ENCODE measurements at places on chromosomes 7 and 10. TPM values are rescaled to one million over a fixed set of nuclear protein-coding genes. Genes with fewer than 3 reads are reported as not detected.

DNA sequence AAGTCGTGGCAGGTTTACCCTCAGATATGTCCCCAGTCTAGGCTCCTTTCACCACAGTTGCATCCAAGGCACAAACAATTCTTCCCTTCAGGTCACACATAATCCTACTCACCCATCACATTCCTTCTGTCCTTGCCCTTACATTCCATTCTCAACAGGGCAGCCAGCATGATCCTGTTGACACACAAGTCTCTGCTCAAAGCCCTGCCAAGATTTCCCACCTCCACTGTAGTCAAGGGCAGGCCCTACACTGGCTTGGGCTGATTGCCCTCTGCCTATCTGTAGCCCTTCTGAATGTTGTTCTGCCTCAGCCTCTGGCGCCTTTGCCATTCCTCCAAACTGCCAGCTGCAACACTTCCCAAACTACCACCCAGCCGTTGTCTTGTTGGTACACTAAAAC, 187.9 kb upstream of the AKR1E2 start:
- H3K4me3 ChIP-seq: no peak overlapping the region
- no peak overlapping the region for H3K27ac ChIP-seq
- no peaks in the 10 kb centered on the region for H3K36me3 ChIP-seq
- no peak for DNase-seq
- no peaks in the 10 kb centered on the region for H3K27me3 ChIP-seq

- H3K4me3 ChIP-seq: no peak overlapping the region
- no peaks in the 10 kb centered on the region for H3K27me3 ChIP-seq
- no peak overlapping the region for H3K27ac ChIP-seq
- DNase-seq: peak; percentile 26
- H3K36me3 ChIP-seq: no peaks in the 10 kb centered on the region
- no peaks in the 10 kb centered on the region for H3K4me1 ChIP-seq
Measured at GRCh38 chr7:132075515-132075914, 500.8 kb downstream of the PLXNA4 start.

GRCh38 chr10:22252224-22252800, 34.5 kb upstream of the EBLN1 start:
- H3K4me3 ChIP-seq: peak overlapping the region; percentile 75
- H3K36me3 ChIP-seq: no peaks in the 10 kb centered on the region
- peak overlapping the region; percentile 91 for H3K27ac ChIP-seq
- peaks cover 7% of the 10 kb centered on the region for H3K27me3 ChIP-seq
- peak; percentile 26 for DNase-seq

Gene C10orf90
- total RNA-seq: not detected

- H3K27ac ChIP-seq: no peak overlapping the region
- H3K4me3 ChIP-seq: no peak overlapping the region
- DNase-seq: no peak
- H3K4me1 ChIP-seq: no peaks in the 10 kb centered on the region
- H3K27me3 ChIP-seq: no peaks in the 10 kb centered on the region
Measured at GRCh38 chr10:8104005-8104404, 49.5 kb downstream of the GATA3 start.

- no peak overlapping the region for H3K27ac ChIP-seq
- no peaks in the 10 kb centered on the region for H3K4me1 ChIP-seq
- DNase-seq: no peak
- H3K36me3 ChIP-seq: peaks cover 6% of the 10 kb centered on the region
- no peak overlapping the region for H3K4me3 ChIP-seq
Measured at GRCh38 chr7:158740657-158741293, 36.2 kb upstream of the NCAPG2 start.
